ENCODE measurements at places on chromosomes 2 and 18.

DNA sequence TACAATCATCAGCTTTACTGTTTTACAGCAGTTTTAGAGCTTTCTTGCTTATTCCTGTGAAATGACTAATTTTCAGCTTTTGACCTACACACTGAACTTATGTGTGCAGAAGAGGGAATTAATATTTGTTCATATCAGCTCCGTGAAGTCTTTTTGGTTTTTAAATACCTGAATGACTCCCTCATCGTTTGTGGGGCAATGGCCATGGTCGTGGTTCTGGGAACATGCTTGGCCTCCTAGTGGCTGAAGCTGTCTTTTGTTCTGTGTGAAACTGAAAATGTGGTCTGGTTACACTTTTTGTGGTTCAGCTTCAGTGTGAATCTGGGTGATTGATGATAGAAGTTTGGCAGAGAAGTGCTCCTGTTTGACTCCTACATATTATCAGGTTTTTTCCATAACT, 408.1 kb downstream of the THSD7B start:
- DNase-seq: peak; percentile 9

DNA sequence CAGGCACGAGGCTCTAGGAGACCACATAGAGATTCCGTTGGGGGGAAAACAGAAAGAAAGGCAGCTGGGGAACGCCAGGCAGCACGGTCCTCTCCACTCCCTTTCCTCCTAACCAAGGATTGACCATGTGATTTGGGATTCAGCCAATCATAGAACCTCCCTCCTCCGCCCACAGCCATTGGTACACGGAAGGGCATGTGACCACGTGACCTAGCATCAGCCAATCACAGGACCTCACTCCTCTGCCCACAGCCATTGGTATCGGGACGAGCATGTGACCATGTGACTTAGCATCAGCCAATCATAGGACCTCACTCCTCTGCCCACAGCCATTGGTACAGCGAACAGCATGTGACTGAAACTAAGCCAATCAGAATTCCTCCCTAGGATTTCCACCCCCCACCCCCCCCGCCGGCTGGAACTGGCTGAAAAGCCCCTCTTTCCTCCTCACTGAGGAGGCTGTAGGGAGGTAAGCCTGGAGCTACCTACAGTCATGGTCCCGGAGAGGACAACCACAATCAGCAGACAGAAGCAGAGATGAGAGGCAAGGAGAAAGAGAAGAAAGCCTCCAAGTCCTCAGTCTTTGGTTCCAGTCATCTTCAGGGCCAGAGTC, 7.6 kb downstream of the SERPINE2 start:
- DNase-seq: no peak

- no peak for DNase-seq
Measured at GRCh38 chr2:201149064-201149820, 33.3 kb downstream of the CFLAR start.

GRCh38 chr2:58762176-58762781, 521.2 kb upstream of the FANCL start:
- peak; percentile 67 for DNase-seq

DNA sequence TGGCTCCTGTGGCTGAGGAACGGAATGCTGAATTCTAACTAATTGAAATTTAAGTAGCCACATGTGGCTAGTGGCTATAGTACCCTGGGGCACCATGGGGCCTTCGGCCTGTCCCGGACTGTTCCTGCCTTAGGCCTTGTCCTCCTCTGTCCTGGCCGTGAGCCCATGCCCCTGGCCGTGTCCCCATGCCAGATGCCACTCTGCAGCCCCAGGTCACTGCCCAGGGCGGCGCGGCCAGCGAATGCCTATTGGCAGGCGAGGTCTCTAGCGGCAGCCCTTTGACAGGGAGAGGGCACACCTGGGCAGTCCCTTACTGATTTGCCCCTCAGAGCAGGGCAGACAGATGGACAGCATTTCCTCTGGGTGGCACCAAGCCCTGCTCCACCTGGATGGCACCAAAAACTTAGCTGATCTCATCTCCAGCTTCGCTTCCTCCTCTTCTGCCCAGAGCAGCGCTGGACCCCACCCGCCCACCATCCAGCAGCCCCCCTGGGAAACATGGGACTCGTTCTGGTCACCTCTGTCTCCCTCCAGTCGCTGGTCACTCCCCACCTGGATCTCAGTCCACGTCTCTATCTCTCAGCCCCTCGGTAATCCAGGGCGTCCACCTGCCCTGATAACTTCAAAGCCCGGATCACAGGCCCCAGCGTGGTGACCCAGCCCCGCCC, 1.1 kb upstream of the DGKD start:
- DNase-seq: no peak

GRCh38 chr18:73728657-73729056, 419.0 kb downstream of the FBXO15 start:
- DNase-seq: no peak

DNA sequence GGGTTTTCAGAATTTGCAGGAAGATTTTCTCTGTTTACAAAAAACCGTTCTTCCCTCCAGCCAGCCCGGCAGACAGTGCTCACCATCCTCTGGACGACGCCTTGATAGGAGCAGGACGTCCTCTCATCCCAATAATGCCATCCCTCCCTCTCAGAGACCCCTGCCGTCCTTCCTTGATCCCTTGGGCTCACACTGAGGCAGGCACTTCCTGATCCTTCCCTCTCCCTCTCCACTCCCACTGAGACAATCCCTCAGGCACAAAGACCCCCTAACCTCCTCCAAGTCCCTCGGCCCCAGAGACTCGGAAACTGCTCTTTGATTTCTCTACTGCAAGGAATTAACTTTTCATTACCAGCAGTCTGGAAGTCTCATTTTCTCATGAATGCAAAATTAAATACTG, 42.5 kb downstream of the PAX3 start:
- DNase-seq: no peak

- DNase-seq: no peak
Measured at GRCh38 chr2:9879455-9880194, 36.4 kb downstream of the TAF1B start.

DNA sequence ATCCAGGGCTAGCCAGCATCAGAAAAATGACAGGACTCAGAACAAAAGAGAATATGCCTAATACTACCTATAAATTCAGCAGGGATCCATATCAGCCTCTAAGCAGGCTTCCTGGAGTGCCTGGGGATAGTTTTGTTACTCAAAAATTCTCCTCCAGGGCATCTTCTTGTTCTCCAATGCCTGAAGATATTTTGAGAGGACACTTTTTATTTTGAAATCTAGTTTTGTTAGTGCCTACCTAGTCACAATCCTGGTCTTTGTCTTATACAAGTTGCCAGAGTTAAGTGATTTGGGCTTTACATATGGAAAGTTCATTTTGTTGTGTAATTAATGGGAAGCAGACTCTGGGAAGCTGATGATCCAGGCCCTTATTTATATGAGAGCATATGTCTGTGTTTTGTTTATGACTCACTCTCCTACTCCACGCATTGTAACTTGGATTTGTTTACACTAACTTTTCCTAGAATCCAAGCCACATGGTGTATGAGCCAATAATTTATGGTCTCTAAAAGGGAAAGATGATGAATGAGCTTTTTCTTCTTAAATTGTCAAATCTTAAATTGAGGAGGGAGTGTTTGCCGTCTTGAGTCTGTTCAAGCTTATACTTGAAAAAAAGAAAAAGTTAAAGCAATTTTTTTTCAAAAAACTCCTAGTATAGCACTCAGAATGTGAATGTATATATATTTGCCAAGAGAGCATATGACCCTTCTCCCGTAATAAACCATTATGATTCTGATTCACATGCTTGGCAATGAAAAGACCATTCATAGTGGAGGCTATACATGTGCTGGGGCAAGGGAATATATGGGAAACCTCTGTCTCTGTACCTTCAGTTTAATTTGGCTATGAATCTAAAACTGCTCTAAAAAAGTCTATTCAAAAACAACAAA, 370.3 kb downstream of the SETBP1 start:
- DNase-seq: peak; percentile 94

GRCh38 chr2:96760986-96761832, 507 bp downstream of the CNNM4 start:
- no peak for DNase-seq

DNA sequence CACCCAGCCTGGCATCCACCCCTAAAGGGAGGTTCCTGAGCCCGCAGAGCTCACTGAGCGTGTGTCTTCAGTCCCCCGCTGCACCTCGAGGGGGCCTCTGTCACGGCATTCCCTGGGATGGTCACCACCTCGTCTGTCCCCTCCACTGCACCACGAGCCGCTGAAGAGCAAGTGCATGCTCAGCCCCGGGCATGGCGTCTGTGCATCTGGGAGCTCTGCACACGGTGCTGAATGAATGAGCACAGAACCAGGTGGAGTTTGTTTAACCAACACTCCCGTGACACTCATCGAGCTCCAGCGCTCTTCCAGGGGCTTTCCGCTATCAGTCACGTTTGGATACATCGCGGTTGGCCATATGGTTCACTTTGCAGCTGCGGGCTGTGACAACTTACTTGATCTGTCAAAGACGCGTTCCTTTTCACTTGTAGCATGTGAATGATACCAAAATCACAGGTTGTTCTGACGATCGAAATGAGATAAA, 9.2 kb downstream of the ALLC start:
- no peak for DNase-seq

DNA sequence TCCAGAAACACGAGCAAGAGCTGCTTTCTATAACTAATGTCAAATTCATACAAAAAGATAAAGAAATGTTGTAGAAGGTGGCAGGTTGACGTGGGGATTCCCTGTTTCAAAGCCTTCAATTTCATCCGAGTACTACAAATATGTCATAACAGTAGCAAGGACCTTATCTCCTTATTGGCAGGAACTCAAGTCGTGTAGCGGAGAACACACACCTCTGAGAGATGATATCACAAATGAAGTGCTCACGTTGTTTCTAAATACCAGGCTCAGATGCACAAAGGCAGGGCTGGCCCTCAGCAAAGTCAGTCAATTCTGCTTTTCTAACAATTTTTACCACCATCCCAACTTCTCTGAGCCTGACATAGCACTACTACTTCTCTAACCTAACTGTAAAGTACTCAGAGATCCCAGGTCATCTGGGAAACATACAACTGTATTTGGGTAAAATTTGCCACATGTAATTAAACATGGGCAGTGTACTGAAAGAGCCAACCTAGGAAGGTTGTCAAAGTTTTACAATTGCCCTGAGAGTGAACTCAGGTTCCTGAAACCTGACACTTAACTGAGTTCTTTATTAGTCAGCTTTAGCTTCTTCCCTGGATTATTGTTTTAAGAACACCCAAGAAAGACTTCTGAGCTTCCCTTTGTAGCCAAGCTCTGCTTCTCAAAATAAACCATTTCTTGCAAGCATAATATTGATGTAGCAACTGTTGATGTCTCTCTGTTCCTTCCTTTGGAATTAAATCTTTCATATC, 813.7 kb upstream of the ACVR2A start:
- DNase-seq: no peak

DNA sequence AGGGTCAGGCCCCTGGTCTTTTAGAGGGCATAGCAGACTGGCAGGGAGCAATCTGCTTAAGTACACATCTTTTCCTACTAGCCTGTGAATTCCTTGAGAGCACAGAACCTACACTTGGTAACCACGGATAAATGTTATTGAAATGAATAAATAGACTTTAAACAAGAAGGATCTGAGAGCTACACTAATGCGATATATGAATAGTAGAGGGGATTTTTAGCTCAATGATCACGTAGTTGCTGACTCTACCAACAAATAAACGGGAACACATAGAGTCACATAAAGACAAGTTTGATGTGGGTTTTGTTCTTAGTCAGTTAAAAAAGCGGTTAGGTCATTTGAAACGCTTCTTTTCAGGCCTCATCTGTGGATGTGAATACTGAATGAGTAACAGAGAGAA, 290.3 kb upstream of the CCDC68 start:
- DNase-seq: no peak

GRCh38 chr2:135829378-135830135, 7.4 kb downstream of the LCT start:
- no peak for DNase-seq

GRCh38 chr2:197219636-197220035, 90.9 kb downstream of the ANKRD44 start:
- no peak for DNase-seq

DNA sequence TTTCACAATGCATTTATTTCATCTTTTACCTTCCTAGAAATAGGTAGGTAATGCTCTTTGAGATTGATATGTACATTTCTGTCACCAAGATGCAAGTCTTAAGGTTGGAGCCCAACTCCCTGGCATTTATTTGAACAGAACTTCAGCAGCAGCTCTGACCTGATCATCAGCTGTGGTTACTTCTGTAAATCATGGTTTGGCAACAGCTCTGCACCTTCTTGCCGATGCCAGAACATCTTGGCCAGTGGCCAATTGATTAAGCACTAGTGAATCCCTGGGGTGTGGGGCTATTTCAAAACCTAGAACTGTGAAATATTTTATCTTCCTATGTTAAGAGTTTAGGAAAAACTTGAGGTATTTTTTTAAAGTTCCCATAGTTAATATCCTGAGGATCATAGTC, 124.8 kb upstream of the NYAP2 start:
- no peak for DNase-seq

GRCh38 chr18:28584731-28585130, 407.8 kb upstream of the CDH2 start:
- DNase-seq: no peak

DNA sequence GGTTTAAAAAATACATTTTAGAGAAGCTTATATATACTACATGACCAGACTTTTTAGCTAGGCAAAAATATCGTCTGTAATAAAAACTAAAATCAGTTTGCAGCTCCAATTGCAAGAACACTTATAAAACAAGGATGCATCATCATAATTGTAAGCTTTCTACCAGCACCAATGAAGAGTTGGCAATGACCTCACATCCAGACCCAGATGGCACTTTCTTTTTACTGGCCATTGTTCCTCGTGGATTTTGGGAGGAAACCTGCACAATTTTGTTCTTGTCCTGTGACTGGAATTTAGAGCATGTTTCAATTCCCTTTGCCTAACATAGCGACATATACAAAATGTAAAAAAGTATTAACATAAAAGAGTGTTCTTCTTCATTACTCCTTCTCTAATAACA, 174.3 kb downstream of the ZNF521 start:
- DNase-seq: no peak

GRCh38 chr2:120600335-120600734, 135.3 kb upstream of the GLI2 start:
- DNase-seq: no peak
